Effector CD4-positive, alpha-beta T cell (primary cell): ENCODE measurements at places on chromosomes 3 and 15.

- no peak for DNase-seq
These were observed 104.5 kb downstream of the RARB start for GRCh38 chr3:25532431-25533162.

GRCh38 chr15:88907111-88907510 is 6.1 kb downstream of the MFGE8 start:
- DNase-seq = no peak

DNA sequence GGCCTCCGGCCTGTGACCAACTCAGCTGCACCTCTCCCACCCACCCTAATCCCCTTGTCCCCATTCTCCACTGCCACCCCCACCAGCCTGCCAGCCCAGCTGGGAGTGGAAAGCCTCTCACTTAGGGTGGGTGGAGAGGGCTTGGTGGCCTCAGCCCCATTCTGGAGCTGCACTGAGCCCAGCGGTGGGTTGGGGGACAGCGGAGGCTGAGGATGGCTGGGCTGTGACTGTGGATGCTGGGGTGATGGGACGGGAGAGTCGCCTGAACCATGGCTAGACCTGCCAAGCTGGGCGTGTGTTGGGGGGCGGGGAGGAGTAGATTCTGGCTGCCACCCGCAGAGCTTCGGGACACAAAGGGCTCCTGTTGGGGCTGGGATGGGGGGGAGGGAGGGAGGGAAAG is 1.8 kb downstream of the CLCN2 start:
- no peak for DNase-seq

DNA sequence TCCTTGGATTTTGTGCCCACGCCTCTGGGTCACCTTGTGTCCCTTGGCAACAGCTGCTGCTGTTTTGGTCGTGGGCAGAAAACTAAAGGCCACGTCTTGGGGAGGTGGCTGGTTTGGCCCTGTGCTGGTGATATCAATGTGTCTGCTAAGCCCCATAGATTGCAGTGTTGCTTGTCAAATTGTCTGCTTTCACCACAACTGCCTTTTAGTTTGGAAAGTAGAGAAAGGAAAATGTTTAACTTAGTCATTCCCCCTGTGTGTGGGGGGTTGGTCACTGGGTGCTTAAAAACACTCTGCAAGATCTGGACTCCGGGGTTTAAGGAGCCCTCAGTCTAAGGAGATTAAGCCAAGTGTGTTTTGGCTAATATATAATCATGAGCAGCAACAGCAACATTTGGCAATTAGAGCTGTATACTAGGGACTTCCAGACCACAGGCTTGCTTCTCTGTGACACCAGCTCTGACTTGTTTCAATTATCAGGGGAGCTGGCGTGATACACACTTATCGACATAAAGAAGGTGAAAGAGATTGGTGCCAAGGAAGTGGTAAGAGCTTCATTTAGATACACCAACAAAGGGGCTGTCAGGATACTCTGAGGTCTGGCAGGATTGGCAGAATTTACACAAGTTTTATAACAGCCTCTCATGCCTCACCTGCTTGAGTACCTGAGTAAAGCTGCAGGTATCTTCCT is 3.5 kb downstream of the SMAD3 start:
- no peak for DNase-seq

- DNase-seq = no peak
These were observed 338.4 kb upstream of the ADAMTS9 start for GRCh38 chr3:65026151-65026550.

DNA sequence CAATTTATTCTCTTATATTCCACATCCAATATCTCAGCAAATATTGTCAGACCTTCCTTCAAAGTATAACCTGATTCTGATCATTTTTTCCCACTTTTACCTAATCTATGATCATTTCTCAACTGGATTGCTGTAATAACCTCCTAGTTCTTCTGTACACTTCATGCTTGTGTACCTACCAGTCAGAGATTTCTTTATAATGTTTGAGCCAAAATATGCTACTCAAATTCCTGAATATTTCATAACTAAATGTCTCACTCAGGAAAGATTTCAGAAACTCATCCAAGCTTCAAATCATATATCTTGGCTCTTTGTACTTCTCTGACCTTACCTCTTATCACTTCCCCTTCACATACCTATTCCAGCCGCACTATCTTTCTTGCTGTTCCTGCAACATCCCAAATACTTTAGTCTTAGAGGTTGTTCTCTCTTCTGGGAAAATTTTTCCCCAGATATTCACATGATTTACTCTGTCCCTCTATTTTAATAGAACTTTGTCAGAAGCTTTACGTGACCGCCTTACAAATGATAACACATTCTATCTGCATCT is 20.0 kb downstream of the BCHE start:
- DNase-seq = no peak

- DNase-seq = no peak
These were observed 105.8 kb upstream of the UNC13C start for GRCh38 chr15:53872410-53872809.

GRCh38 chr3:4322635-4323034 is 19.5 kb downstream of the SETMAR start:
- no peak for DNase-seq

GRCh38 chr3:197807969-197808587 is 17.0 kb downstream of the LRCH3 start:
- DNase-seq = no peak

DNA sequence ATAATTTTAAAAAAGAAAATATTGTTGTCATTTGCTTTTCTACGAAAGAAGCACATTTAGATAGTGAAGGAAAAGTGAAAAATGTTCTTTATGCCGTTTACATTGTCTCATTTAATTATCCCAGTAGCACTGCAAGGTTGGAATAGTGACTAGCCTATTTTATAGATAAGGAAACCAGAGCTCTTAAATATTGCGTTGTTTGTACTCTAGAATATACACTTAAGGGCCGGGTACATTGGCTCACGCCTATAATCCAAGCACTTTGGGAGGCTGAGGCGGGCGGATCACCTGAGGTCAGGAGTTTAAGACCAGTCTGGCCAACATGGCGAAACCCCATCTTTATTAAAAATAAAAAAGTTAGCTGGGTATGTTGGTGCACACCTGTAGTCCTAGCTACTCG is 127.5 kb downstream of the FNDC3B start:
- no peak for DNase-seq

DNA sequence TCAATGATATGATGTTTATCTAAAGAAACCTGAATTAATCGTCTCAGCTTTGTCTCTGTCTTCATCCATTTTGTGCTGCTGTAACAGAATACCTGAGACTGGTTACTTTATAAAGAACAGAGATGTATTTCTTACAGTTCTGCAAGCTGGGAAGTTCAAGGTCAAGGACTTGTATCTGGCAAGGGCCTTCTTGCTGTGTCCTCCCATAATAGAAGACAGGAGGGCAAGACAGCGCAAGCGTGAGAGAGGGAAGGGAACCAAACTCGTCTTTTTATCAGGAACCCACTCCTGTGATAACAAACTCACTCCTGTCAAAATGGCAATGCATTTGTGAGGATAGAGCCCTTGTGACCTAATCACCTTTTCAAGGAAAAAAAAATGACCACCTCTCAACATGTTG is 131.5 kb downstream of the GHSR start:
- DNase-seq = no peak

GRCh38 chr3:133892541-133893231 is 3.0 kb downstream of the RAB6B start:
- no peak for DNase-seq

DNA sequence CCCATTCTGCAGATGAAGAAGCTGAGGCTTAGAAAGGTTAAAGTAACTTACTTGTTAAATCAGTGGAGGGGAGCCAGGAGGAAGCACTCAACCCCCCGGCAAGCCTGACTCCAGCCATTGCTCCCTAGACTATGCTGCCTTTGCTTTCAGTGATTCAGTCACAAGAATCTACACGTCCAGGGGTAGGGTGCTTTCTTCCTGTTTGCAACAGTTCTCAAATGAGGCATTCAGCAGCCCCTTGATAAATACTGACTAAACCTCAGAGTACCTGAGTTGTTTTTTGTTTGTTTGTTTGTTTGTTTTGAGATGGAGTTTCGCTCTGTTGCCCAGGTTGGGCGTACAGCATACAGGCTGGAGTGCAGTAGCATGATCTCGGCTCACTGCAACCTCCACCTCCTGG is 28.6 kb downstream of the MAGEF1 start:
- DNase-seq = no peak

DNA sequence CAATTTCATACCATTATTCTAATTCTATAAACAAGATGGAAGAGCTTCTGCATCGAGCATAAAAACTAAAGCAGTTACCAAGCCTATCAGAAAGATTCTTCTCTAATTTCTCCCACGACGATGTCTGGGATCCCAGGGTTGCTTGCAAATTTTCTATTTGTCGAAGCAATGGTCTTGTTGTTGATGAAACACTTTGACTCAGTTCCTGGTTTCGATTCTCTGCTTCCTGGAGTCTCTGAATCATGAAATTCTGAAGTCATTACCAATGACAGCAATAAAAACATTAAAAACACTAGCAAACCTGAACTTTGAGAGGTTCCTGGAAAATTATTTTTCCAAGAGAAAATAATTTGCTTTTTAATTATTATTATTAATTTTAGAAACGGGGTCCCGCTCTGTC is 18.7 kb downstream of the TMF1 start:
- no peak for DNase-seq

GRCh38 chr3:73787620-73788019 is 162.9 kb upstream of the PDZRN3 start:
- DNase-seq = no peak

GRCh38 chr3:132847849-132848625 is 125.8 kb upstream of the NPHP3 start:
- DNase-seq = no peak

DNA sequence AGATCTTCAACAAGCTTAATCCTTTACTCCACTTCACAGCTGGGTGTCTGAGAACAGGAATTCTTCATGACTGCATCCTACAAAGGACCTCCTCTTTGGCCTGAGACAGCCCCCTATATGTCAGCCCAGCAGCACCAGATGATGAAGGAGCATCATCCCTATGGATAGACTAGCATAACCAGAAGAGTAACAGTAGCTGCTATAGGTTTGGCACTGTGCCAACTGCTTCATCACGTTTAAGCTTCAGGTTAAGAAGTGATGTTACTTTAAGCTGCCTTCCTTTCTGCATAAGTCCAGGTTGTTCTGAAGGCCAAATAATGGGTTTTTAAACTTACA is 50.6 kb downstream of the CMSS1 start:
- peak; percentile 3 for DNase-seq

GRCh38 chr3:126935756-126936509 is 47.0 kb upstream of the PLXNA1 start:
- DNase-seq = no peak

- DNase-seq = no peak
These were observed 1.4 kb downstream of the CRTC3 start for GRCh38 chr15:90531147-90531546.

DNA sequence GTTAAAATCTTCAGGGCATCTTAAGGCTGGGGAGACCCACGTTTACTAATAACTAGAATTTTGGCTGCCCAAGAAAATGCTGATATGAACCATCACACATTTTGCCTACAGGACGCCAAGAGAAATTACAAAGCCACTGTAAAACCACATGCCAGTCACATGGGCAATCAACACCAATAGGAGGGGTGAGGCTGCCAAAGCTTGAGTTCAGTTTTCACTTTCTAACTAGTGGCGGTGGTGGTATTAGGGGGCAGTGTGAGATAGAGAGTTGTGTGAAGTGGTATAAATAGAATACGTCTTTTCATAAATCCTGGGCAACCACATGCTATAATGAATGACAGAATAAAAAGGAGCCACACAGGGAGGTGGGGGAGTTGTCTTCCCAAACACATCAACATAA is 147.3 kb downstream of the WNT5A start:
- no peak for DNase-seq

DNA sequence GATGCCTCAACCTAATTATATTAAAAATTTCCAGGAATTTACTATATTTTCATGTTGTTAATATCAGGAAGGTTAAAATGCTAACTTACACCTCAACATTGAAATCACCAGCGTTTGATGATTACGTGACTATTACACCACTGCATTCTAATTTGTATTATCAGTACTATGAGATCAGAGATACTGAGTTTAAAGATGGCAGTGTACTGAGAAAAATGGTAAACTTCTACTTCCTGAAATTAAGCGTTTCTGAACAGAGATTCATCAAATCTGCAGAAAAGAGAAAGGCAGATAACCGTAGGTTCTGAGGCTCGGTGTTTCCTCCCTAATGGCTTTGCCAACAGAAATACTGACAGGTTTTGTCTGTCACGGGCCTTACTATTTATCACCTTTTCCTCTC is 69.9 kb downstream of the CRTC3 start:
- no peak for DNase-seq

DNA sequence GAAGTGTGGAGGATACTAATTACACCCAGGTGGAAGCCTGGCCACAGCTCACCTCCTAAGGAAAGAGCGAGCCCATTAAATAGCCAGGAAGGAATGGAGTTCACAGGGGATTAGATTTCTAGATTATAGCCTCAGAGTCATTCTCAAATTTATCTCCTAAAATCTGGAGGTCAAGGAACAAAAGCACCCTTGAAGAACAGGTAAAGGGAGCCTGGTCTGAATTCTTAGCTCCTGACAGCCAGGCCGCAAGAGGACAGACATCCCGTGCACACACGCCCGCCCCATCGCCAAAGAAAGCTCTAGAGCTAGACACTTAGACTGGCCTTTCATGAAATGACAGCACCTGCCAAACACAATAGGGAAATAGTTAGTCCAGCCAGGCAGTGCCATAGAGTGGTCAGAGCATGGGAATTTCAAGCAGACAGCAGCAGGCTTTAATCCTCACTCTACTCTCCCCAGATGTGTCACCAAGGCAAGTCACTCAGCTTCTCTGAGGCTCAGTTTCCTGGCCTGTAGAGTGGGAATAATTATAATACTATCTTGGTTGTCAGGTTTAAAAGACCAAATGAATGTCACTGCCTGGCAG is 59.2 kb downstream of the LIPC start:
- no peak for DNase-seq

- DNase-seq = no peak
These were observed 116.0 kb upstream of the NEO1 start for GRCh38 chr15:72936237-72936636.

DNA sequence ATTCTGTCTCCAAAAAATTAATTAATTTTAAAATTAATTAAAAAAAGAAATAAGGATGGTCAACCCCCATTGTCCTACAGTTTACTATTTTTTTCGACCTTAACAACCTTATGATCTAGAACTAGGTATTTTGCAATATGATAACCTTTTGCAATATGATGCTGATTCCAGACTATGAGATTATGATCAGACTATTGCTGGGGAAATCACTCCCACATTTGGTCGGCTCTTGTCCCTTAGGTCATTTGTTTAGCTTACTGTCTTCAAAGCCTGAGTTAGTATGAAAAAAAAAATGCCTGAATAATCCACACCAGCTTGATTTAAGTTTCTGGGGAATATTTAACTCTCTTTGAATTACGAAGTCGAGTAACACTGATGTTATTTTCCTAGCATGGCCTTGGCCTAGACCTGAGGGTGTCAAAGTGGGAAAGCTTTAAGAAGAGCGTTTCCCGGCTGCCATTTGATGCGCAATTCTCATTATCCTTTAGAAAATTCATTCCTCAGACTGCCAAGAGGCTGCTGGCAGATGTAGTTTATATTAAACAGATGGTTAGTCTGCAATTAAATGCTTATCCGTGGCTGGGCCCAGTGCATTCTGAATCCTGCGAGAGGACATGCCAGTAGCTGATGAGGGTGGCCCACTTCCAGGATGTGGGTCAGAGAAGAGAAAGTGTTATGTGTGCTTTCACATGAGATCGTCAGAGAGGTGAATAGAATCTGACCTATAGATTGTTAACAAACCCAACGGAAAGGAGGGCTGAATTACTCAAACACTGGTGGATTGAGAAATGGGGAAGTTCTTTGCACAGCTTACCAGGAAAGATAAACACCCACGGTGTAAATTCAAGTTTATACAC is 496.0 kb upstream of the THBS1 start:
- DNase-seq = no peak
